Endodermal cell (in vitro differentiated cells): ENCODE measurements at places on chromosomes 1 and 21. TPM values are rescaled to one million over a fixed set of nuclear protein-coding genes. Genes with fewer than 3 reads are reported as not detected.

GRCh38 chr1:61536174-61537108, 188.5 kb downstream of the TM2D1 start:
- H3K36me3 ChIP-seq, result no peaks in the 10 kb centered on the region
- H3K4me3 ChIP-seq, result no peak overlapping the region
- H3K27ac ChIP-seq, result no peak overlapping the region
- H3K4me1 ChIP-seq, result no peaks in the 10 kb centered on the region
- no peak for DNase-seq

DNA sequence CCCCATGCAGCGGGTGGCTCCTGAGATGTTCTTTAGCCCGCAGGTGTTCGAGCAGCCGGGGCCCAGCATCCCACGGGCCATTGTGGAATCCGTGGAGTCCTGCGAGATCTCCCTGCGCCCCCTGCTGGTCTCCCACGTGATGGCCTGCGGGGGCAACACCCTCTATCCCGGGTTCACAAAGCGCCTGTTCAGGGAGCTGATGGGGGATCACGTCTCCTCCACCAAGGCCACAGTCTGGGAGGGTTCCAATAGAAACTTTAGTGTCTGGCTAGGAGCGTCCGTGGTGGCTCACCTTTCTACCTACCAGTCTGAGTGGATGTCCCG, 71.0 kb downstream of the ACTL8 start:
- H3K27ac ChIP-seq, result no peak overlapping the region
- DNase-seq, result peak; percentile 88
- no peak overlapping the region for H3K4me3 ChIP-seq
- no peaks in the 10 kb centered on the region for H3K36me3 ChIP-seq
- H3K4me1 ChIP-seq, result no peaks in the 10 kb centered on the region

DNA sequence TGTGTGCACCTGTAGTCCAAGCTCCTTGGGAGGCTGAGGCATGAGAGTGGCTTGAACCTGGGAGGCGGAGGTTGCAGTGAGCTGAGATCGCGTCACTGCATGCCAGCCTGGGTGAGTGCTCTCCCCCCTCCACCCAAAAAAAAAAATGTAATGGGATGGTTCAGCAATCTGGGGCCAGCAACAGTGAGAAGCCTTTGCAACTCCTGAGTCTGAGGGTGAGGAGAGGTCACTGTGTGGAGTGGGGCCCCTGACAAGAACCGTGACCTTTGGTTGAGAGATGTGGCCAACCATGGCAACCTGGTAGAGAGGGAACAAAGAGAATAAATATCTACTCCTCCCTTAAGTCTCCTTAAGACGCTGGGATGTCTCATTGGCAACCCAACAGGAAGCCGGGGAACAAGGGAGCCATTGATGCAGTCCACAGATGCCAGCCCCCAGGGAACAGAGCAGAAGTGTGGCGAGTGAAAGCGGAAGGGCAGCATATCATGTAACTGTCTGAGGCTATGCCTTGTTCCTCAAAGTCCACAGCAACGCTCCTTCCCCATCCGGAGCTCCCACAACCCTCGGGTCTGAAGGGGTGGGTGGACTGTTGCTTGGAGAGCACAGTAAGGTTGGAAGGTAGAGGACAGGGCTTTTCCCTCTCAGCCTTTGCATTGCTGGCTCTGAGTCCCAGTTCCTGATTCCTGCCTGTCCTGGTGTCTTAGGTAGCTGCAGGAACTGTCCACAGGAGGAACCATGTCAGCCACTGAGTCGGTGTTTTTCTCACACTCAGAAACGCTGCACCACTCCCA, 8.3 kb downstream of the TRNP1 start:
- H3K4me3 ChIP-seq, result no peak overlapping the region
- H3K27me3 ChIP-seq, result no peaks in the 10 kb centered on the region
- H3K27ac ChIP-seq, result peak overlapping the region; percentile 92
- H3K4me1 ChIP-seq, result peaks cover 19% of the 10 kb centered on the region

DNA sequence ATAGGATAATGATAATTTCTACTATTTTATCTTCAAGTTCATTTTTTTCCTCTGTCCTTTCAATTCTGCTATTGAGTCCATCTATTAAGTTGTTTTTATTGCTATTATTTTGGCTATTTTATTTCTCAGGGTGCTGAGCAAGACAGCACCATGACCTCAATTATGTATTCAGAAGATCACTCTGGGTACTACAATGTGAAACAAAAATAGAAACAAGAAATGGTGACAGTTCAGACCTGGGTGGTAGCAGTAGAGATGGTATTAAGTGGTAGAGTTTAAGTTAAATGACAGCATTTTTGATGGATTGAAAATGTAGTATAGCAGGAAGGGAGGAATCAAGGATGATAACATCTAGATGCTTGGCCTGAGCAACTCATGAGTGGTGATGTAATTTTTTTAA, 655.3 kb upstream of the PLXNA2 start:
- H3K36me3 ChIP-seq, result no peaks in the 10 kb centered on the region
- no peak overlapping the region for H3K27ac ChIP-seq
- no peaks in the 10 kb centered on the region for H3K4me1 ChIP-seq
- no peak for DNase-seq
- H3K27me3 ChIP-seq, result no peaks in the 10 kb centered on the region
- H3K4me3 ChIP-seq, result no peak overlapping the region

NGF gene
- total RNA-seq, result 0.38 to 0.70 TPM in 2 of 3 replicates, not detected in the other

HCRTR1 gene
- total RNA-seq, result not detected in 3 replicates
